GOT3 (cell line): ENCODE measurements at places on chromosomes 3 and 15.

GRCh38 chr3:156664011-156664830 lies 10.2 kb upstream of the TIPARP start:
- no peak for DNase-seq

- DNase-seq: no peak
These were observed 725 bp downstream of the TLE3 start for GRCh38 chr15:70097063-70097320.

GRCh38 chr15:95254263-95254662 lies 1022.9 kb downstream of the MCTP2 start:
- DNase-seq: no peak

DNA sequence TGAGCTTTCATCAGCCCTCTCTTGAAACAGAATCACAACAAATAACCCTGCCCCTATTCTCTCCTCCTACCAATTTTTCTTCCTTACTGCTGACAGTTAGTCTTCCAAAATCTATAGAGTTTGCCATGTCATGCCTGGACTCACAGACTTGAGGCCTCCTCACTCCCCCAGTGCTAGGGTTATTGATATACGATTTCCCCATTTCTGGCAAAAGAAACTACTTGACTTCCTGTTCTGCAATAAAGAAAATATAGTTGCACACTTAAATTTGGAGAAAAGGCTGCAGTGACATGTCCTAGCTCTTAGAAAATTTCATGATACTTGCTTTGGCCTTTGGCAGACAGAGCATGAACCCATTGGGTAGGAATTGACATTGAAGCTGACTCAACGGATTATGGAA lies 75.9 kb downstream of the CYP19A1 start:
- DNase-seq: no peak

- DNase-seq: no peak
These were observed 2.2 kb upstream of the BNIP2 start for GRCh38 chr15:59691194-59691805.

DNA sequence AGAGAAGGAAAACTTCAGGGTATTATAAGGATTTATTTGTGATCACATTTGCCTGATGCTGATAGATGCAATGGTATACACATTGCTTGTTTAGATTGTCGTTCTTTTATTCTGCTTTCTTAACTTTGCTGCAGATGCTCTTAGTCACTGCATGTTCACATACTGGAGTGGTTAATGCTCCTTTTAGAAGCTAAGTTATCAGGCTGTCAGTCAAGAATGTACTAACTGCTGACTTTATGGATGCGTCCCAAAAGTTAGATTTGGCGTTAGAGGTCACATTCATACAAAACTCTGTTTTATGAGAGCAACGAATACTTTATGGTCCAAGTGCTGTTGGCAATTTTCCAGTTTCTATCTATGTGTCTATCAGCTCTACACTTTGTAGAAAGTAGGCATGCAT lies 160.7 kb downstream of the BBX start:
- DNase-seq: no peak

- DNase-seq: no peak
These were observed 168.4 kb upstream of the ARRDC4 start for GRCh38 chr15:97791824-97792792.

- DNase-seq: no peak
These were observed at the start of gene HCLS1 for GRCh38 chr3:121660356-121661171. TSS of gene HCLS1 (minus strand) at chr3:121660903. CDS start at chr3:121658347, 2,556 bp downstream.

DNA sequence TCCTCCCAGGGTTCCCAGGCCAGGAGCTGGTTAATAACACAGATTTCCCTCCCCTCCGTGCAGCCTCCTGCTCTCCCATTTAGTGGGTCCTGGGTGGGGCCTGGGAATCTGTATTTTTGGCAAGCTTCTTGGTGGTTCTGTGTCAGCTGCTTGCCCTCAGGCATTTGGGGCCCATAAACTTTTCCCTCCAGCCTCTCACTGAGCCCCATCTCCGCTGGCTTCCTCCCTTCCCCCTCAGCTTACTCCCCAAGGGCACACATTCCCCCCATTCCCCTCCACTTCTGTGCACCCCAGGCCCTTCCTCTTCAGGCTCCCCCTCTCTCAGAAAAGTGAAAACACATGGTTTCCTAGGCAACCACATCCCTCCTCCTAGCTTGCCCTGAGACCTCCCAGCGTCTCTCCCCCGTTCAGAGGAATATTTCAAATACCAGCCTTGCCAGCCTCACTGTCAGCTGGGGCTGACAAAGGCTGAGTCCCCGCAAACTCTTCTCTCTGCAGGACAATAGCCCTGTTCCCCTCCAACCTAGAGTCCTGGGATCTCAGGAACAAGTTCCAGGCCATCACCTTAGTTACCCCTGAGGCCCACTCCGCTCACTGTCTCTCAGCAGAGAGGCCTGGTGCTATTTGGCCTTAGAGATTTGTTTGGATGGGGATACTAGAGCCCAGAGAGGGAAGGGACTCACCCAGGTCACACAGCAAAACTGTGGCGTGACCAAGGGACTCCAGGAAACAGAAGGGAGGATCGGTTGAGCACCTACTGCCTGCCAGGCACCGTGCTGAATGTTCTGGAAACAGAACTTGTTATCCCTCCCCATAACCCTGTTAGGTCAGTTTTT lies 44.6 kb upstream of the SMAD6 start:
- no peak for DNase-seq

- DNase-seq: no peak
These were observed 38.9 kb downstream of the ZNF710 start for GRCh38 chr15:90039996-90040395.

- DNase-seq: no peak
These were observed 21.5 kb downstream of the MAGEF1 start for GRCh38 chr3:184690192-184690883.

DNA sequence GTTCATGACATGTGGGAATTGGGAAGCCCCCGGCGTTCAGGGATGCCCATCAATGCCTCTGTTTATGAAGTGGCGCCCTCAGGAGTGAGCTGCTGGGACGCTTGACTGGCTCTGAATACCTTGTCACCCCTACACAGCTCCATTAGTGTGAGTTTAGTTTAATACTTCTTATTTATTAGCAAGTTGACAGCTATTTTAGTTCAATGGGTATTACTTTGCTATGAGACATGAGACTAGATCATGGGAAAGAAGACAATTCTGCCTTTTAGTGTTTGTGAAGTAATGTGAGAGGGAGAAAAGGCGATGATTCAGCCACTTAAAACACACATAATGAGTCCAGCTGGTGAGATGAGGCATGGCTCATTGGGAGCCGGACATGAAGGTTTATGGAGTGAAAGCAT lies 678.5 kb downstream of the NR2F2 start:
- DNase-seq: no peak

DNA sequence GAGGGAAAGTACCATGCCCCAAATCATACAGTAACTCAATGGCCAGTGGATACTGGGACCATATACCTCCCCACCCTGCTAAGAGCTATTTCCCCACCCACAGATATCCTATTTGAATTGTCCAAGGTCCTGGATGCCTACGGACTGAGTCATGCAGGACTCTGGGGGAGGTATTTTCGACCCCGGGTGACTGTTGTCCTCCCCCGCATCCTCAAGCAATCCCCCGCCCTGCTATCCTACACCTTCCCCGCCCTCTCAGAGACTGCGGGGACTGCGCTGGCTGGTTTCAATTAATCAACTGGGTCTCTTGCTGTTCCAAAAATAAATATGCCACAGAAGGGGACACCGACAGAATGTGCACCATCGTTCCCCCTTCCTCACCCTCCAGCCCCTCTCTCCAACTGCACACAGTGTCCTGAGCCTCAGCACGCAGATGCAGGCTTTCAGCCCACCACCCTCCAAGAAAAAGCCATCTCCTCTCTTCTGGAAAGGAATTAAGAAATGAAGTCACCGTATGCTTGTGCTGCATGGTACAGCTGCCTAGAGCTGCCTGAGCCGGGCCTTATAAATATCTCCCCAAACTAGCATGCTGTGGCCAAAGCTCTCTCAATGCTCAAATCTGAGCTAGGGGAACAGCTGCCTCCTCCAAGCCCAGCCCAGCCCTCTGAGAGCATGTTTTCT lies 8.1 kb downstream of the CAV3 start:
- DNase-seq: no peak

DNA sequence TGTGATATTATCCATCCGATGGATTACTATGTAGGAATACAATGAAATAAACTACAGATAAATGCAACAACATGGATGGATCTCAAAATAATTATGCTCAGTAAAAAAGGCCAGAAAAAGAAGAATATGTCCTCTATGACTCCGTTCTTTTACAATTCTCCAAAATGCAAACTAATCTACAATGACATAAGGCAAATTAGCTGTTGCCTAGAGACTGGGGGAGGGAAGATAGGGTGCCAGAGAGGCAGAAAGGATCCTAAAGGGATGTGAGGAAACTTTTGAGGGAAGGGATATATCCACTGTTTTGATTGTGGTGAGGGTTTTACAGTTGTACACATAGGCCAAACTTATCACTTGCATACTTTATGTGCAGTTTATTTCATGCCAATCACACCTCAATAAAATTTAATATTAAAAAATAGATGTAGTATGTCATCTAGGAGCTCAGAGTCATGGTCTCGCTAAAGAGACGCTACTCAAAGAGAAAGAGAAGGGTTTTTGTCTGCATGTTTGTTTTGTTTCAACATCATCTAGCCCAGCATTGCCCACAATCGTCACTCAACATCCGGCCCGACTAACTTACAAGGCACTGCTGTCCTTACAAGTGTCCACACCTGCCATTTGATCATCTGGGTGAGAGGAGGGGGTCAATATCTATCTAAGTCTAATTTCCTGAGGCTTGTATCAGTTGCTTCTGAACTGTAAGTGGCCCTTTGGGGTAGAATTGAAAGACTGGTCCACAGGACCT lies 29.5 kb downstream of the HES1 start:
- DNase-seq: no peak

DNA sequence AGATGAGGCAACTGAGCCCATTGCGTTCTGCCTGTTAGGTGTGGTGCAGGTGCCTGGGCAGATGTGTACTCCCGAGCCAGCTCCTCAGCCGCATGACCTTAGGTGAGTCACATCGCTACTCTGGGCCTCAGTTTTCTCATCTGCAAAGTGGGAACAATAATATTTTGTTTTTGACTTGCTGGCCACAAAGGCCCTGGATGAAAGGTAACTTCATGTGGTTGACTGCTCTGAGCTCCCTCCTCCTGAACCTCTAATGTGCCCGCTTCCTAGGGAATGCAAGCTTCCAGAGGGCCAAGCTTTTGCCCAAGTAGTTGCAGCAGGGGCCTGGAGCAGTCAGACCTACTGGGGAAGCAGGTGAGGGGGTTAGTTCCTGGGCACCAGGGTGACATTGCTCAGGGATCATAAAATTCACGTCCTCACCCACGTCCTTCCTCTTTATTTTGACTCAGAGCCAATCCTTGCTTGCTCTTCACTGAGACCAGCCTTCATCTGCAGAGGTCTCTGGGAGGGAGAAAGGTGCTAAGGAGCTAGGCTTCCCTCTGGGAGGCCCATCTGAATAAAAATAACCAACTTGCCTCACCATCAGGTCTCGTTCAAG lies 149.0 kb upstream of the TLE3 start:
- DNase-seq: no peak

- no peak for DNase-seq
These were observed 16.0 kb downstream of the TNK2 start for GRCh38 chr3:195892105-195893043.

DNA sequence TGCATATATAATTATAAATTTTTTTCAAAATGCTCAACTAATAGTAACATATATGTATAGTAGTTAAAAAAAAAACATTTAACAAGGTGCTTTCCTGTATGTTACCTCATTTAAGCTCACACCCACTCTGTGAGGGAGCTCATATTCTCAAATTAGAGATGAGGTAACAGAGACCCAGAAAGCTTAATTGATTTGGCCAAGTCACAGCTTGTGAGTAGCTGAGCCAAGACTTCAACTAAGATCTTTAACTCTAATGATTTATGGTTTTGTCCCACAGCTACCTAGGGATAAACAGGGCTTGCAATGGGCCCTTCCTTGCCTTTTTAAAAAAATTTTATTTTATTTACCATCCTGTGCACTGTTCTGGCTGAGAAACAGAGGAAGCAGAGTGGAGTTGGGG lies 230.0 kb upstream of the GOLIM4 start:
- DNase-seq: no peak

DNA sequence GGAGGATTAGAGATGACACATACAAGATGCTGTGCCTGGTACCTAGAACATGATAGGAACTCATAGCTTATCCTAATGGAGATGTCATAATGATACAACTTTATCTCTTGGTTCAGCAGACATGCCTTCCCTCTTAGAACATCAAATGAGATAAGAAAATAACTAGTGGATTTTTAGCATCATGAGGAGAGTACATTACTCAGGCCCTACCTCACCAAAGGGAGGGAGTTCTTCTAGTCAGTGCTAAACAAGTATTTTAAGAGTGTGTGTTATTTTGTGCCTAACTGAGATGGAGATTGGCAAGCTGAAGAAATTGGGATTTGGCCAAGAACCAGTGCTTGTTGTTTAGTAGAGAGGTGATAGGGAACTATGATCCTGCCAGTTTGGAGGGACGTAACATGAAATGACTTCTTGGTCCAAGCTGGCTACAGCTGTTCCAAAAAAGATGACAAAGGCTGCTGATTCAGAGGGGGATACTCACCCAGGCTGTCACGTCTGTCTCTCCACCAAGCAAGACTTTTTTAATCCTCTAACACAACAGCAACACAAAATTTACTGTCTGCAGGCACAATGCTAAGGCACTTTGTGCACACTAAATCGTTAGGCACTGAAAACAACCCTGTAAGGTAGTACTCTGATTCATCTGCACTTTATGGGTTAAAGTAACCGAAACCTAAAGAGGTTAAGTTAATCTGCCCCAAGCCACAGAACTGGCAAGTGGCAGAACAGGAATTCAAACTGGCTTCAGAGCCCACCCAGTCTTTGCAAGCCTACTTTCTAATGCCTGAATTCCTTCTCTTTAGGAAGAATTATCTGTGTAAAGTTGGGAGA lies 126.5 kb downstream of the CMSS1 start:
- no peak for DNase-seq

DNA sequence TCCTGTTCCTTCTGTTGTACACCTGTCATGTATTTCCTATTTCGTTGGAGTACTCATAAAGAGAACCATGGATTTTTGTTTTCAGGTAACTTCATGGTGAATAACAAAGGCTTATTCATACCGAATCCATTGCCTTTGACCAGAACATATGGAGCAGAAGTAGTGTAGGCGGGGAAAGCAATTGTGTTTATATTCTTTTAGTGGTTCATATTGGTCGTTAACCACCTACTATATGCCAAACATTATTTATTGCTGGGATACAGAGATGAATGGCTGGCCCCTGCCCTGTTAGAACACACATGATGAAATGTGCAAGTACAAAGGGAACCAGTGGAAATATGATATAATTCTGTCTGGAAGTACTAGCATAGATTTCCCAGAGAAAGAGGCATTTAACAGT lies 9.8 kb downstream of the RPUSD2 start:
- no peak for DNase-seq

GRCh38 chr3:195813916-195814640 lies 2.3 kb upstream of the MUC4 start:
- no peak for DNase-seq

GRCh38 chr3:53709860-53710674 lies 136.2 kb downstream of the CHDH start:
- DNase-seq: no peak

DNA sequence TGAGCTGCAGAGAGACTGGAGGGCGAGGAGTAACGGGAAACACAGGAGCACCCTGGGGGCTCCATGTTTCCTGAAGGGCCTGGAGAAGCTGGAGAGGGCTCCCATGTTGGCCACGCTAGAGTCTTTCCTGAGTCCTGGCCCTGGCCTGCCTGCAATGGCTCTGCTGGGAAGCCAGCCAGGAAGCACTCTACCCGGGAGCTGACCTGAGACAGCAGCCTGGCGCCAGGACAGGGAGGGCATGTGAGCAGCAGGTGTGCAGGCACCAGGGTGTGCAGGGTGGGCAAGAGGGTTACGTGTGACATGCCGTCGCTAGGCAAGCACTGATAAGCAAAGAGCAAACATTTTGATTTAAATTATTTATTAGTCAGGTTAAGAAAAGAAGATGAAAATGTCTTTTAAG lies 301.4 kb downstream of the OCA2 start:
- no peak for DNase-seq
